CD8-positive, alpha-beta T cell (primary cell): ENCODE measurements at places on chromosomes 5 and 9. TPM values are rescaled to one million over a fixed set of nuclear protein-coding genes. Genes with fewer than 3 reads are reported as not detected.

PCDHA1 gene
- not detected for total RNA-seq

AIF1L gene
- not detected for total RNA-seq

DND1 gene
- 1.2 TPM for total RNA-seq

PPP2CA gene
- 260 TPM for total RNA-seq

FST gene
- total RNA-seq = not detected

PCDHAC2 gene
- not detected for total RNA-seq

LHX2 gene
- not detected for total RNA-seq

NXNL2 gene
- total RNA-seq = not detected

ANKRD20A1 gene
- total RNA-seq = 0.38 TPM

PDZD2 gene
- total RNA-seq = 0.35 TPM

LCN6 gene
- total RNA-seq = not detected

GFRA3 gene
- not detected for total RNA-seq

NIPAL4 gene
- 0.25 TPM for total RNA-seq

BARX1 gene
- total RNA-seq = 0.78 TPM

SLC2A6 gene
- 8.0 TPM for total RNA-seq

PCDHB9 gene
- total RNA-seq = not detected

LAMC3 gene
- total RNA-seq = 0.43 TPM

S1PR3 gene
- not detected for total RNA-seq

PCDH12 gene
- total RNA-seq = not detected

DRD1 gene
- total RNA-seq = not detected

IL17B gene
- not detected for total RNA-seq

INSYN2B gene
- not detected for total RNA-seq

SLC6A18 gene
- not detected for total RNA-seq

SPAAR gene
- total RNA-seq = not detected

CDH9 gene
- total RNA-seq = not detected

AGXT2 gene
- total RNA-seq = not detected

JAKMIP2 gene
- 2.0 TPM for total RNA-seq

ACTBL2 gene
- total RNA-seq = not detected
